ENCODE measurements at places on chromosomes 3 and 15.

DNA sequence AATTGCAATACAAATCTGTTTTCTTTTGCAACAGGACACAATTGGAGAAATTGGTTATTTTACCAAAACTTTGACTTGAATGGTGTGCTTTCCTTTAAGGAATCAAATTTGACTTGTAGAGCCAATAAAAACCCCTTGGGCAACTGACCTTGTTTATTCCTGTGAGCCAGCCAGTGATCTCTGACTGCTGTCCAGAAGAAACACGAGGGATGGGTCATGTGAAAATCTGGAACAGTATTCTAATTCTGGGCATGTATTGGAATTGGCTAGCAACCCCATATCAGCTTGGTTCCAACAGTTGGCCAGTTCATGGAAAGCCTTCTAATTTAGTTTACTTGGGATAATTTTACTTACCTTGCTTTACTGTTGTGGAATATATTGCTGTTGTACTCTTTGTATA, 19.1 kb upstream of the HHATL start:
- no peak for DNase-seq

- DNase-seq, result peak; percentile 71
Observed at GRCh38 chr15:62929000-62929357, 113.6 kb upstream of the TPM1 start.

GRCh38 chr3:195129644-195130492, 141.1 kb downstream of the XXYLT1 start:
- peak; percentile 35 for DNase-seq

DNA sequence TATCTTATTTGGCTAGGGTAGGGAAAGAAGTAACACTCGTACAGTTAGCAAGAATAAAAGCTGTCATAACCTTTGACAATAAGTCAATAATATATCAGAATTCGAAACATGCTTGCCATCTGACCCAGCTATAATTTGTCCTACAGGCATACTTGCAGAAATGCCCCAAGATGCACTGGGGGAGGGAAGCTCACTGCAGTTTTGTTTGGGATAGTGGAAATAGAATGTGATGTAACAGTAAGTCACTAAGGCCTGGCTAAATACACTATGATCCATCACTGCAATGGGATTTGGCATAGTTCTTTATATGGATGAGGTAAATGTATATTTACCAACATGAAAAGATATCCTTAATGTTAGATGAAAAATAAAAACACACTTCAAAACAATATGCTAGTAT, 25.5 kb upstream of the TMOD3 start:
- no peak for DNase-seq

DNA sequence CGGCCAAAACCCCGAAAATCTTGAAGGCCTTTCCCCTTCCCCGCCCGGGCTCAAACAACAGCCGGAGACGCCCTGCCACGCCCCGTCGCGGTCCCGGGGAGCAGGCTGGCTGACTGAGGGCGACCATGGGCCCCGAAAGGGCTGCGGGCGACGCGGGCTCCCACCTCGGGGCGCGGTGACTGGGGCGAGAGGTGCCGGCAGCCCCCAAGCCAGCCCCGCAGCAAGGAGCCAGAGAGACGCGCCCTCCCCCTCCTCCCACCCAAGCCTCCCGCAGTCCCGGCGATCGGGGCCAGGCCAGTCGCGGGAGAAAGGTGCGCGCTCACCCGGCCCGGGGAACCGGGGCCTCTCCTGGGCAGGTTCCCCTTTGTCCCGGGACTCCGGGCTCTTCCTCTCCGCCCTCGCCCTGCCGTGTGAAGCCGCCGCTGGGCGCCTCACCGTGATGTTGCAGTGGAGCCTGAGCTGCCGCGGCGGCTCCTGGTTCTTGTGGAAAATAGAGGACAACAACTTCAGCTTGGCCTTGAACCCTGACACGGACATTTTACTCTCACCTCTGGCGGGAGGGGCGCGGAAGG, 30.6 kb upstream of the ZSCAN2 start:
- DNase-seq, result peak; percentile 50

- DNase-seq, result no peak
Observed at GRCh38 chr3:38614091-38614490, 35.4 kb downstream of the SCN5A start.

DNA sequence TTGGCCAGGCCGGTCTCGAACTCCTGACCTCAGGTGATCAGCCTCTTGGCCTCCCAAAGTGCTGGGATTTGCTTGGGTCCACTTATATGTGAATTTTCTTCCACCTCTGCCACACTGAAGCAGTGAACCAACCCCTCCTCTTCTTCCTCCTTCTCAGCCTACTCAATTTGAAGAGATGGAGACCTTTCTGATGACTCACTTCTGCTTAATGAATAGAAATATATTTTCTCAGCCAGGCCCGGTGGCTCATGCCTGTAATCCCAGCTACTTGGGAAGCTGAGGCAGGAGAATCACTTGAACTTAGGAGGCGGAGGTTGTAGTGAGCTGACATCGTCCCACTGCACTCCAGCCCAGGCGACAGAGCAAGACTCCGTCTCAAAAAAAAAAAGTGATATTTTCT, 46.8 kb upstream of the GATM start:
- no peak for DNase-seq

GRCh38 chr3:192675958-192676649, 51.2 kb downstream of the FGF12 start:
- no peak for DNase-seq

GRCh38 chr3:108394563-108394962, 98.2 kb downstream of the HHLA2 start:
- no peak for DNase-seq

DNA sequence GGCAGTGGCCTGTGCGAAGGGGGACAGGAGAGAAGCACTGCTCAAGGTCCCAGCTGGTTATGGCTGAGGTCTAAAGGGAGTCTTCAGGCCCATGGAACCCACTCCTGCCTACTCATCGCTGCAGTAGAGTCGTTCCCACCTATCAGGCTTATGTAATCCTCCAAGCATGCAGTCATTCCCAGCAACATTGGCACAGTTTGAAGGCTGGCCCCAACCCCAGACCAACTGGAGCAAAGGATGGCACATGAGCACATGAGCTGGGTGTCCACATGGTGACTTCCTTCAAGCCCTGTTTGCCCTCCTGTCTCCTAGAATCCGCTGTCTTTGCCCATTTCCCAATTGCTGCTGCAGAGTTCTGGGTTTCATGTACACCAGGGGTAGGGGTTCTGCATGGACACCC, 60.5 kb upstream of the FGD5 start:
- no peak for DNase-seq

- no peak for DNase-seq
Observed at GRCh38 chr3:73115806-73116205, 54.3 kb downstream of the EBLN2 start.

DNA sequence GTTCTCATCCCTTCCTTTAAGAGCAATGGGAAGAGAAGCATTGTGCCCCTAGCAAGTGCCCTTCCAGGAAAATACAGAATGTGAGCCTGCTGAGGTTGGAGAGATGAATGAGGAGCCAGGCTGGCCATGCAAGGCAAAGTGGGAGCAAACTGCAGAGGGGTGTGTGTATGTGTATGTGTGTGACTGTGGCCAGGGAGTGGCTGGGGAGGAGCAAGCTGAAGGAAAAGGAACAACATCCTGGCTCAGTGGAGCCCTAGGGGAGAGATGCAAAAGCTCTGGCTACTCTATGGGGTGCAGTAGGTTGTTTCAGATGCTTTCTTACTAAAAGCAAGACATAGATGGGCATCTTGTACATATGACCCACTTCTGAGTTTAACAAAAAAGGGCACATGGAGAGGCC, 20.6 kb downstream of the FOXP1 start:
- no peak for DNase-seq

DNA sequence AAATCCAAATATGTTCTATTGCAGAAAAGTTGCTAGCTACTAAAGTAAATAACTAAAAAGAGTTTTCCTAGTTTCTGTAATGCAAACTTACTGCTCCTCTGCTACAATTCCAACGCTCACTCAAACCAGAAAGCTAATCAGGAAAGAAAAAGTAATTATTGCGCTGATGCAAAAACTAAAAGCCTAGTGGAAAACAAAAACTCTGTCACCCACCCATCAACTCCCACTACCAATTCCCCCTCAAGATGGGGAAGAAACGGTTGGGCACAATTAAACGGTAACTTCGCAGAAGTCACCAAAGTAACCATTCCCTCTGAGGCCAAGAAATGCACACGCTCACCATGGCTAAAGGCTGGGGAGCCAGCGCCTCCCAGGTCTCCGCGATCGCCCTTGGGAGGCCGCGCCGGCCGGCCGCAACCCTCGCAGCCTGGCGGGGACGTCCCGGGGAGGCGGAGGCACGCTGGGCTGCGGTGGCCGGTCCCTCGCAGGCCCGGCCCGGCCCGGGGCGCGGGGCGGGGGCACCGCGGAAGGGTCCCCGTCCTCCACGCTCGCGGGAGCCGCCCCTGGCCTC, 684 bp downstream of the SLTM start:
- DNase-seq, result no peak

- DNase-seq, result no peak
Observed at GRCh38 chr15:74867466-74868038, 5.6 kb downstream of the SCAMP2 start.

DNA sequence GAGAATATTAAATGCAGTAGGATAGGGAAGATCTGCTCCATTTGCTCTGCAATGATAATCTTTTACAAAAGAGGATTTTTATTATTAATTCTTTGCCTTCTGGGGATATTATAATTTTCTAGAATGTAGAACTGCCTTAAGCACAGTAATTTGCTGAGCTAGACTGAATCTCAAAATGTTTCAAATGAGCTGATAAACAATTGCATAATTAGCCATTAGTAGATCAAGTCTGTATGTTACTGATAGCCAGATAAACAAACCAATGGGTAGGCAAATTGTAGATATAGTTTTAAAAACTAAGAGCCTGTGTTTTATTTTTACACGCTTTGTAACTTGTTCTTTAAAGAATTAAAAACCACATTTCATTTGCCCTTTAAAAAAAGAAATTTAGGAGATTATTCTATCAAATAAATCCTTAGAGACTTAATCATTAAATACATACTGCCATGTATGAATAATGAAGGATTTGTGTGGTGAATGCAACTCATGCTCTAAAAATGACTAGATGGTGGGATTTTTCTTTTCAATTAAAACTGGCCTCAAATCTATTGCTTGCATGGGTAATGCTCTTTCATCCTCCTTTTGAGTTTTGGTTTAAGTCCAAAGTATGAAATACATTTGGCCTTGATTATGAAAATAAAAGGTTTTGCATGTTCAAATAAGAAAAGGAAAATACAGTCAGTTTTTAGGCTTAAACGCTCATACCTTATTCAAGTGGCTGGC, 32.6 kb upstream of the NANOGP8 start:
- no peak for DNase-seq

DNA sequence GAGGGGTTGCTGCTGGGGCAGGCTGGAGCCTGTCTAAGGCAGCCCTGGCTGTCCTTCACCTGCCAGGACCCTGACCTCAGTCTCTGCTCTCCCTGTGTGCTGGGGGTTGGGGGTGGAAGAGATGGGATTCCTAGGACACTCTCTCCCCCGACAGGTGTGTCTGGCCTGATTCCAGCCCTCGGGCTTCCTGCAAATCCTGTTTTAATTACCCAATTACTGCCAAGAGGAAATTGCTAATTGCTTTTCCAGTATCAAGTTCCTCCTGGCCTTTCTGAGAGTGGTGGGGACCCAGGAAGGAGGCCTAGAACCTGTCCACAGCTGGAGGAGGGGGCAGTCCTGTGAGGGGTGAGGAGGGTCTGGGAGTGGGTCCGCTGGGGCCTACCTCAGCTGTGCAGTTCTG, 15.8 kb downstream of the PLXNA1 start:
- DNase-seq, result no peak

GRCh38 chr3:14847613-14848541, 29.1 kb downstream of the FGD5 start:
- peak; percentile 10 for DNase-seq

DNA sequence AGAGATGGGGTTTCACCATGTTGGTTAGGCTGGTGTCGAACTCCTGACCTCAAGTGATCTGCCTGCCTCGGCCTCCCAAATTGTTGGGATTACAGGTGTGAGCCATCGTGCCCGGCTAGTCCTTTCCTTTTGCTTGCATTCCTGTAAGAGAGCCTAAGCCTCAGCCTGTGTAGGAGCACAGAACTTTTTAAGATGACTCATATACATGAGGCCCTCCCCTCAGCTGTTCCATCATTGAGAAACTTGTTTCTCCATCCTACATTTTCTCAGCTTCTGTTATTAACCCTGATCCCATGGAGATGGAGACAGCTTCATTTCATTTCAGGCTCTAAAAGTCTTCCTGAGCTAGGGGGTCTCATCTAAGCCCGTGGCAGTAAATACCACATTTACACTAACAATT, 123.3 kb downstream of the PLOD2 start:
- peak; percentile 37 for DNase-seq

DNA sequence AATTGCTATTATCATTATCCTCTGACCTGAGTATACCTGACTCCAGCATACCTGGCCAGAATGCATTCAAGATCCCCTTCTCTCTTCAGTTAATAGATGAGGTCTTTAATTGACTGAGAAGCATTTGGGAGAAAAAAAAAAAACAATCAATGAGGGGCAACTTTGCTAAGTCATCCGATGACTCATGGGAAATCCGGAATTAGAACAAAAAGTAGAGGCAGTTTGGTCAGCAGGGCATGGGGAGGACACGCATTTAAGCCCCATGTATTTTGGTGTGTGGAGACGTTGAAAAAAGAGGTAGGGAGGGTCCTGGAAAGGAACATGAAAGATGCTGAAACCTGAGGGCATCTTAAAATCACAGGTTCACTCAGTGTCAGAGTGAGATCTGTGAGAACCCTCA, 256.2 kb downstream of the RORA start:
- DNase-seq, result peak; percentile 46

GRCh38 chr3:77204788-77205187, 164.9 kb downstream of the ROBO2 start:
- DNase-seq, result no peak

DNA sequence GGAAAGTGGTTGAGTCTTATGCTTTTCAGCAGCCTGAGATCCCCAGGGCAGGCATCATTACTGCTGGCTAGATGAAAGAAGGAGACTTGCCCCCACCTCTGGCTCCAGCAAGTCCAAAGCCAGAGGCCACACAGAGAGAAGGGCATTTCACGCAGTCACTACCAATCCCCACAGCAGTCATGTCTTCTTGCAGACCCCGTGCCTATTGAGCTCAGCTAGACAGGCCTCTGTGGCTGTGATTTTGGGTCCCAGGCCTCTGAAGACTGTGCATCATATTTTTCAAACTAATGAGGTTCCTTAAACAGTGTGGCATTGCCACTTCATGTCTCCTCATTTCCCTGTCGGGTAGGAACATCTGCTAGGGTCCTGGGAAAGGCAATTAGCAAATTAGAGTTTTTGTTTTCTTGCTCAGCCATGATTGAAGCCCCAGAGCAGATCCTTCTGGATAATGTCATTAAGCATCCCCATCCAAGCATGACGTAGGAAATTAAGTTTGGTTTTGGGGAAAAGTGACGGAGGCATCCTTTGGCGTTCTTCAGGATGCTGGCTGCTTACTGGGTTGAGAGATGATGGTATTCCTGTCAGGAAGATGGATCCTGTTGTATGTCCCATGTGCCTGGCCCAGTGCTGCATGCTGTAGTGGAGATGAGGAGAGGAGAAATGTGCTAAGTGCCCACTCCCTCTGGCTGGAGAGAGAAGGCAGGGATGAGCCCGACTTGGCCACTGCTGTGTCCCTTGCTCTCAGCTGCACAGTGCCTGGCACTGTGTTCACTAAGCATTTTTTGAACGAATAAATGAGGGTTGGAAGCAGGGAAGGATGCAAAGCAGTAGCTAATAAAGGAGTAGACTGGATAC, 7.0 kb downstream of the SPSB4 start:
- DNase-seq, result no peak
